ENCODE measurements at places on chromosomes 2 and 18.

DNA sequence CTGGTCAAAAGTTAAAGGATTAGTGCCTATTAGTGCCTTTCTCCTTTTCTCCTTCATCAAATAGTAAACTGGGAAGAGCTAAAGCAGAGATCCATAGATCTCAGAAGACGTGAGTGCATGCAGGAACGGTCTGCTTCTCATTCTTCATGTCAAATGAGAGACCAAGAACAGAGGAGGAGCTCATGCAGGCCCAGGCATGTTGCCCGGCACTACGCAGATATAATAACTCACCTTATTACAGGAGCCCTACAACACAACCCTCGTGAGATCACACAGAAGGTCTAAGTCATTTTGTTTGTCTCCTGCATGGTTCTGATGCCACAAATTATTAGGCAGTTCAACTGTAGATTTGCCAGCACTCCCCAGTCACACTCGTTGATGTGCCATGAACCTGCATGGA, 71.8 kb downstream of the CMPK2 start:
- no peaks in the 10 kb centered on the region for H3K27me3 ChIP-seq
- no peaks in the 10 kb centered on the region for H3K36me3 ChIP-seq
- H3K4me3 ChIP-seq, result no peak overlapping the region
- no peak for DNase-seq

DNA sequence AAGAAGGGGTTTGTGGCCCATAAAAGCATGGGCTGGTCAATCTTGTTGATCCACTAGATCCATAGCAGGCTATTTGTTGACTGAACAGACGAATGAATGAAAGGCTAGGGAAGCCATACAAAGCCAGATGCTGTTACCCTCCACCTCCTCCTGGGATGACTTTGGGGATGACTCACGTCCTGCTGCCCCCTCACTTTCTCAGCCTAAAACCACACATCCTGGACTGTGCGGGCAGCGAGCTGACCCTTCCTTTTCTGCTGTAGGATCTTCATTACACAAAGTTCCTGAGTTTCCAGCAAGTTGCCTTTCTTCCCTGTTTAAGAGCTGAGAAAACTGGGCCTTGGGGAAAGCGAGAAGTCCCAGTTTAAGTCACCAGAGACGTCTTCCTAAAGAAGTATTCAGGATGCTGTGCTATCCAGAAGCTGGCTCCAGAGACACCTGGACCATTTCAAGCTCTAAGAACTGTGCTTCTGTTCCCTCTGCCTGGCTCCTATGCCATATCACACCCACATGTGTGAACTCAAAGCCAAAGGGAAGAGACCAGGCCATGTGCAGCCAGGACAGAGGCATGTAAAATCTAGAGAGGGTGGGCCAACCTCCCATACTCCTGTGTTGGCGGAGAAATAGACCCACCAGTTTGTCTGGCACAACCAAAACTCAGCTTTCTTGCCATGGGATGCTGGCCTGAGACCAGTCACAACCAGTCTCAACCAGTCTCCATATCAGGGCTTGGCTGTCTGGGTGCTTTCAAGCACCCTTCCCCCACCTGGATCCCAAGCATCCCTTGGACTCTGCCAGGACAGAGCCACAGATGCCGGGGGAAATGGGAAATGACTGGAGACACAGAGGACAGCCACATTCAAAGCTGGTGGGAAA, 4.7 kb upstream of the SLC20A1 start:
- no peaks in the 10 kb centered on the region for H3K36me3 ChIP-seq
- H3K4me1 ChIP-seq, result peaks cover 5% of the 10 kb centered on the region
- DNase-seq, result no peak
- H3K27ac ChIP-seq, result peak overlapping the region; percentile 33

DNA sequence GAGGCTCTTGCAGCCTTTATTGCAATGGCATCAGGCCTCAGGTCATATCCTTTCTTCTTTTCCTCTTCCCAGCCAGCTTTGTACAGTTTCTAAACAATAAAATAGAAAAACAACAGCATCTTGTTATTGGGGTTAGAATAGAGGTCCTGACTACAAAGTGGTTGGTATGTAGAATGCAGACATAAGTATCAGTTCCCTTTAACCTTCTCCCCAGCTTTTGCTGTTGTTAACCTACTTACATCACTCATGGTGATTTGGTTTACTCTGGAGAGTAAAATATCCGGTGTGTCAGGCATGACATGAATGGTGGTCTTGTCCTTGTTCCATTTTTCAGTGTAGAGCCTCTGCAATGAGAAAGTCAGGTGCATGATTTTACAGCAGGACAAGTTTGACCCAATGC, 69.8 kb downstream of the NEB start:
- no peak overlapping the region for H3K27ac ChIP-seq
- no peak for DNase-seq
- H3K27me3 ChIP-seq, result no peaks in the 10 kb centered on the region
- H3K4me1 ChIP-seq, result no peaks in the 10 kb centered on the region

- no peaks in the 10 kb centered on the region for H3K27me3 ChIP-seq
- DNase-seq, result no peak
- H3K27ac ChIP-seq, result no peak overlapping the region
- peaks cover 12% of the 10 kb centered on the region for H3K4me1 ChIP-seq
Observed at GRCh38 chr2:44743473-44743872, 198.0 kb upstream of the SIX3 start.

GRCh38 chr18:11020877-11021414, 128.4 kb downstream of the PIEZO2 start:
- H3K27me3 ChIP-seq, result no peaks in the 10 kb centered on the region
- no peak overlapping the region for H3K4me3 ChIP-seq
- H3K4me1 ChIP-seq, result no peaks in the 10 kb centered on the region
- no peak overlapping the region for H3K27ac ChIP-seq
- no peak for DNase-seq

- no peak overlapping the region for H3K4me3 ChIP-seq
- no peaks in the 10 kb centered on the region for H3K4me1 ChIP-seq
- H3K27me3 ChIP-seq, result no peaks in the 10 kb centered on the region
- H3K36me3 ChIP-seq, result no peaks in the 10 kb centered on the region
- H3K27ac ChIP-seq, result no peak overlapping the region
Observed at GRCh38 chr2:234912437-234912836, 39.4 kb upstream of the SH3BP4 start.

- peaks cover 11% of the 10 kb centered on the region for H3K36me3 ChIP-seq
- no peak overlapping the region for H3K27ac ChIP-seq
- H3K27me3 ChIP-seq, result no peaks in the 10 kb centered on the region
- no peaks in the 10 kb centered on the region for H3K4me1 ChIP-seq
Observed at GRCh38 chr2:71410696-71411095, 42.7 kb upstream of the DYSF start.

- peaks cover 18% of the 10 kb centered on the region for H3K4me1 ChIP-seq
- H3K4me3 ChIP-seq, result no peak overlapping the region
- no peaks in the 10 kb centered on the region for H3K27me3 ChIP-seq
- no peak overlapping the region for H3K27ac ChIP-seq
- DNase-seq, result no peak
Observed at GRCh38 chr2:8541223-8541622, 140.6 kb upstream of the ID2 start.

- H3K36me3 ChIP-seq, result no peaks in the 10 kb centered on the region
- DNase-seq, result no peak
- H3K27ac ChIP-seq, result no peak overlapping the region
- no peak overlapping the region for H3K4me3 ChIP-seq
Observed at GRCh38 chr2:166230724-166231070, 102.9 kb upstream of the SCN1A start.

DNA sequence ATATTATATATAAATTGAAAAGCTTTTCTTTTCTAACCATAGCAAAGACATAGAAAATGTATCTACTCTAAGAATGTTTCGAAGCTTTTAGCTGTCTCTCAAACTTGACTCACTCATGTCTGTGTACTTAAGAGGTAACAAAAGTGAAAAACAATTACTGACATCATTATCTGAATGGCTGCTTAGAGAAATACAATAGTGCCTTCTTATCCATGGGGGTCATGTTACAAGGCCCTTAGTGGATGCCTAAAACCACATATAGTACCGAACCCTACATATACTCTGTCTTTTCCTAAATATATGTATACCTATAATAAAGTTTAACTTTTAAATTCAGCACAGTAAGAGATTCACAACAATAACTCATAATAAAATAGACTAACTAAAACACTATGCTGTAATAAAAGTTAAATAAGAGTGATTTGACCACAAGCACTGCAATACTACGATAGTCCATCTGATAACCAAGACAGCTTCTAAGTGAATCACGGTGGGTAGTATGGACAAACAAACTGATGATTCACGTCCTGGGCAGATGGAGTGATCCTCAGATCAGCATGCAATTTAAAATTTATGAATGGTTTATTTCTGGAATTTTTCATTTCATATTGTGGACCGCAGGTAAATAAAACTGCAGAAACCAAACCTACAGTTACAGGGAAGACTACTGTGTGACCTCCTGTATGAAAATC, 246.2 kb downstream of the XIRP2 start:
- no peaks in the 10 kb centered on the region for H3K27me3 ChIP-seq
- H3K4me3 ChIP-seq, result no peak overlapping the region

DNA sequence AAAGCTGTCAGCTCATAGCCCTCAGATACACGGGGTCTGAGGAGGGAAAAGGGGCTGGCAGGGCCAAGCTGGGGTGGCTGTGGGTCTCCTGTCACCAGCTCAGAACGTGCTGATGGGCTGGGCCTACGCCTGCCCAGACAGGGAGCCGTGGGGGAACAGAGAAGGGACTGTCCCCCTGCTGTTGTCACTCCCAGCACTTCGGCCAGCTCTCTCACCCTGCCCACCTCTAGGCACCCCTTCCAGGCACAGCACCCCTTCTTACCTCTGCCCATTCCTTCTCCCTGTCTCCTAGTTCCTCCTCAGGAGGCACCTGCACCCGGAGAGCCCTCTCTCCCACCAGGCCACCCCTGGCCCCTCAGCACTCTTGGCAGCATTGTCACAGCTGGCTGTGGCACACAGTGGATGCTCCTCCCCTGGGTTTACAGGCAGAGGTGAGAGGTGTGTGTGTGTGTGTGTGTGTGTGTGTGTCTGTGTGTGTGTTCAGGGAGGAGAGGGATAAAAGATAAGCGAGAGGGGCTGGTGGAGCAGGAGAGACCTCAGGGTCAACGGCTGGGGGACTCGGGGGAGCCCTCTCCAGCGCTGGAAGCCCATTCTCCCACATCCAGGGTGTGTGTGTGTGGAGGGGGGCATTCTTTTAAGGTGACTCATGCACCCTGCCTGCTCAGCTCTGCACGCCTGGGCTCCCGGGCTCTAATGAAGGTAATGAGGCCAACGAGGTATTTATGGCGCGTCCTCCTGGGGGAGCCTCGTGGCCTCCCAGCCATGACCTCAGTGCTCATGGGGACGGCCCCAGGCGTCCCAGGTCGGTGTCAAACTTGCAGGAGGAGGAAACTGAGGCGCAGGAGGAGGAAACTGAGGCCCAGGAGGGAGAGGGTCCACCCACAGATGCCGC, 66.1 kb upstream of the SMAD7 start:
- peak overlapping the region; percentile 2 for H3K4me3 ChIP-seq
- DNase-seq, result no peak
- no peaks in the 10 kb centered on the region for H3K36me3 ChIP-seq
- peaks cover 14% of the 10 kb centered on the region for H3K4me1 ChIP-seq

DNA sequence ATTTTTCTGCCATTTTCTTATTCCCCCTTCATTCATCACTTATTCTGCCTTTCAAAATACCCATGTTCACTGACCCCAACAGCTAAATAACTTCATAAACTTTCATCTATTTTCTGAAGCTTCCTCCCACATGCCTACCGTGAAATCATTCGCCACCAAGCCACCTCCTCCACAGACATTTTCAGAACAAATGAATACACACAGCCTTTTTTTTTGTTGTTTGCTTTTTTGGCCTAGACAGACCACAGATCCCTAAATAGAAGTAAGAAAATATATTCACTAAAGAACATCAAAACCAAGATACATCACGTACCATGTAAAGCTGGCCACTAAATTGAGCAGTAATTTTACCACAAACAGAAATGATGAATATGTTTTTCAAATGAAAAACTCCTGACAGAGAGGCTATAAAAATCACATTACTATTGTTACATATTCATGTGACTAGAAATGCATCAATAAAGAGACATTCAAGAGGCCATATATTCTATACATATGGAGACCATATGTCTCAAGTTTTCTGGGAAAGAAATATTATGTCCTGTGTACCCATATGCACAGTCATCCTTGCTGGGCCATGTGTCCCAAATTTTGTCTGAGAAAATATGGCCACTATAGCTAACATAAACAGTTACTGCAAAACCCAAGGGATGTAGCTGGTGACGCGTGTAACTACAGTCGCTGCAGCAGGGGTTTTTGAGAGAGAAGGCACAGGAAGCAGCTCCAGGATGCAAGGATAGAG, 200.3 kb downstream of the FBXO15 start:
- no peaks in the 10 kb centered on the region for H3K27me3 ChIP-seq
- H3K4me1 ChIP-seq, result no peaks in the 10 kb centered on the region
- no peak overlapping the region for H3K4me3 ChIP-seq
- H3K36me3 ChIP-seq, result no peaks in the 10 kb centered on the region

- no peaks in the 10 kb centered on the region for H3K4me1 ChIP-seq
- H3K27ac ChIP-seq, result no peak overlapping the region
- no peak overlapping the region for H3K4me3 ChIP-seq
- H3K27me3 ChIP-seq, result no peaks in the 10 kb centered on the region
- no peak for DNase-seq
Observed at GRCh38 chr2:231334179-231334930, 61.2 kb upstream of the B3GNT7 start.

DNA sequence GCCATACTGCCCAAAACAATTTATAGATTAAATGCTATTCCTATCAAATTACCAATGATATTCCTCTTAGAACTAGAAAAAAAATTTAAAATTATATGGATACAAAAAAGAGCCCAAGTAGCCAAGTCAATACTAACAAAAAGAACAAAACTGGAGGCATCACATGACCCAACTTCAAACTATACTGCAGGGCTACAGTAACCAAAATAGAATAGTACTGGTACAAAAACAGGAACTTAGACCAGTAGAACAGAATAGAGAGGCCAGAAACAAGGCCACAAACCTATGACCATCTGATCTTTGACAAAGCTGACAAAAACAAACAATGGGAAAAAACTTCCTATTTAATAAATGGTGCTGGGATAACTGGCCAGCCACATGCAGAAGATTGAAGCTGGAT, 86.1 kb upstream of the KYNU start:
- H3K36me3 ChIP-seq, result no peaks in the 10 kb centered on the region
- no peaks in the 10 kb centered on the region for H3K4me1 ChIP-seq
- no peak overlapping the region for H3K4me3 ChIP-seq

DNA sequence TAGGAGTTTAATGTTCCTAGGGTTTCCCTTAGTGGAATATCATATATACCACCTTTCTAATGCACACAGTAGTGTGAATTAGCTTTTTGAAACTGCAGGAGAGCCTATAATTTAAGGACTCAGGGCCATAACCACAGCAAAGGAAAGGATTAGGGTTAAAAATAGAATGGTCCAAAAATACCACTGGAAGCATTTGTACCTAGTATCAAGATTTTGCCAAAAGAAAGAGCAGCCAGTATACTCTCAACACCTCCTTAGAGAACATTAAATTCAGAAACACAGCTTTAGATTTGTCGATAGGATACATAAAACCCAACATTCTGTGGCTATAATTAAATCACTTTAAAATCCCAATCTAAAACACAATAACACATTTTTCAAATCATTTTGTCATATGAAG, 634.9 kb downstream of the EPHA4 start:
- no peaks in the 10 kb centered on the region for H3K36me3 ChIP-seq
- no peak overlapping the region for H3K27ac ChIP-seq
- no peaks in the 10 kb centered on the region for H3K27me3 ChIP-seq
- H3K4me1 ChIP-seq, result peaks cover 26% of the 10 kb centered on the region

GRCh38 chr2:157061799-157062198, 195.7 kb upstream of the GALNT5 start:
- H3K4me1 ChIP-seq, result no peaks in the 10 kb centered on the region
- no peaks in the 10 kb centered on the region for H3K36me3 ChIP-seq
- DNase-seq, result no peak
- H3K27ac ChIP-seq, result no peak overlapping the region
- no peak overlapping the region for H3K4me3 ChIP-seq
- H3K27me3 ChIP-seq, result no peaks in the 10 kb centered on the region
